ENCODE measurements at places on chromosomes 1 and 21. TPM values are rescaled to one million over a fixed set of nuclear protein-coding genes. Genes with fewer than 3 reads are reported as not detected.

DNA sequence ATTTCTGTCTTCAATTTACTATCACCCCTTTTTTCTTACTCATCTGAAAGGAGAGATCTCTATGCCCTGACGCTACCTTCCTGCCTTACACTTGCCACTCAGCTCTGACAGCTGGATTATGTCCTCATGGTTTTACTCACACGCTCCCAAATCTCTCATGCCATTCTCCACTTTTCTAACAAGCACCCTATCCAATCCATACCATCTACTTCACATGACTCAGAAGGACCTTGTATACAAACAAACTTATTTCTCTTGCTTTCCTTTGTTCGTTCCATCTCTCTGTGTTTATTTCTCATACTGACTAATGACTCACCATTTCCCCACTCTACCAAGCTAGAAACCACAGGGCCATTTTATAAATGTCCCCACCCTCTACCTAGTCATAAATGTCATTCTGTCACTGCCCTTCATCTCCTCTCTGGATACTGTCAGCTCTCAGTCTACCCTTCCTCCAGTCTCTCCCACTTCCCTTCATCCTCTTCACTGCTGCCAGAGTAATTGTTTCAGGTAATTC lies 87.3 kb downstream of the USP24 start:
- DNase-seq = peak; percentile 78

DNA sequence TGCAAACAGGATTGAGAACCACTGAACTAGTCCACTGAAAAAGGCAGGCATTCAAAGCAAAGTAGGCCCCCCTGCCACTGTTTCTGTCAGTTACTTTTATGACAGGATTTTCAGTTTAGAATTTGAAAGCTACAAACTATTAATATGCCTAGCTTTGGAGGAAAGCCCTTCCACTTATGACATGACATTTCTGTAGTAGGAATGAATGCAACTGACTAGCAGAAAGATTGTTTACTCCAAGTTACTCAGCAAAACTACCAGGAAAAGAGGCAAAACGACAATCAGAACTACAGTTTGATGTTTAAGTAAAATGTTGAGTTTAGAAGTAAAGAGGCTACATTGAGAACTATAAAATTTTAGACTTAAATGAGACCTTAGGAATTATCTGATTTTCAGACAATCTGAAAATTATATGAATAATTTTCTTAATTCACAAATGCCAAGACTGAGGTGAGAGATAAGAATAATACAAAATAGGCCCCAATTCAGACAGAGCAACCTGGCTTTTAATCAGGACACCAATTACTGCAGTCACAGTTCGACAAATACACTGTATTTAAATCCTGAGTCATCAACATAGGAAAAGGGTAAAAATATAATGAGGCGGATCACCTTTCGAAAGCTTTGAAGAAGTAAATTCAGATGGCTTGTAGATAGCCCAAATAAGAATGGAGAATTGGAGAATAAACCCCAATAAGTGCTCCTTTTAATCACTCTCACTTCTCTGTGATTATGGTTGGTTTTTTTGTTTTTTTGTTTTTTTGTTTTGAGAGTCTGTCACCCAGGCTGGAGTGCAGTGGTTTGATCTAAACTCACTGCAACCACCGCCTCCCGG lies 2.2 kb downstream of the PRKAB2 start:
- no peak for DNase-seq

- DNase-seq = no peak
Measured at GRCh38 chr21:45210461-45210983, 77.2 kb downstream of the POFUT2 start.

GRCh38 chr1:175206687-175207086 lies 14.1 kb upstream of the KIAA0040 start:
- no peak for DNase-seq

GRCh38 chr1:207007352-207008033 lies 25.1 kb downstream of the C1orf116 start:
- peak; percentile 99 for DNase-seq

The LRRC71 gene
- not detected for total RNA-seq

The C1orf87 gene
- not detected for total RNA-seq

- no peak for DNase-seq
Measured at GRCh38 chr1:92768915-92769314, 16.0 kb downstream of the EVI5 start.

DNA sequence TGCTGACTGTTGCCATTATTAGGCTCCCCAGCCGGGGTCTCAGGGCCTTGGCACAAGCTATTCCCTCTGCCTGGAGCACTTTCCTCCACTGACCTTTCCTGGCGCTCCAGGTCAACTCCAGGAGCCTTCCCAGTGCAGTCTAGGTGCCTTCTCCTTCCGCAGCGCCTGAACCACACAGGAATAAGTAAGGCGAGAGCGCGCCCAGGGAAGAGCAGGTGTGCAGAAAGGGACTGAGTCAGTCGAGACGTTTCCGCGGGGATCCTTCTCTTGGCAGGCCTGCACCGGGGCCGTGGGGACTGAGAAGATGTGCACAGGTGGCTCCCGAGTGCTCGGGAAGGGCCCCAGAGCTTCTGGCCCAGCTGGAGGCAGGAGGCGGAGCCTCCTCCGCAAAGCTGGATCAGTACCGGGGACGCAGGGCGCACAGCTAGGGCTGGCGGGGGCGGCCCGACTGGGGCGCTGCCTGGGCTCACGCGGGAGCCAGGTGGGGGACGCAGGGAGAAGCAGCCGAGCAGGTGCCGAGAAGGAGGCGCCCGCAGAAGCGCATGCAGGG lies 765 bp upstream of the BMP8A start:
- no peak for DNase-seq

GRCh38 chr1:59004755-59005154 lies 220.9 kb upstream of the JUN start:
- no peak for DNase-seq

- no peak for DNase-seq
Measured at GRCh38 chr1:167821356-167821685, 92.6 kb downstream of the ADCY10 start.

DNA sequence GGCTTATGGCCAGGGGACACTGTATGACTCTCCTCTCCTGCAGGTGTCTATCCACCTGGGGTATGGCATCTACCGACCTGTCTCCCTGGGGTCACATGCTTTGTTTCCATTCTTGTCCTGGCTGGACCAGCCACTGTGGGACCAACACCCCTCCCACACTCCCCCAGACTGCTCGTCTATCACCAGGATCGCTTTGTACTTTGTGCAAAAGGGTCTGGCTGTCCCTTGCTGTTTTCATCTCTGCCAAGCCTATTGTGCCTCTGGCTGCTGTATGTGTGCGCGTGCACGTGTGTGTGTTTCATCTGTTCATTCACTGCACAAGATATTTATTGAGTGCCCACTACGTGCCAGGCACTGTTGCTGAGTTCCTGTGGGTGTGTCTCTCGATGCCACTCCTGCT lies 25.5 kb downstream of the ETNK2 start:
- no peak for DNase-seq

The C1orf116 gene
- 1.4 TPM for total RNA-seq

- DNase-seq = no peak
Measured at GRCh38 chr1:197284325-197284724, 16.3 kb downstream of the CRB1 start.

GRCh38 chr21:45280178-45280821 lies 7.4 kb downstream of the POFUT2 start:
- DNase-seq = no peak

DNA sequence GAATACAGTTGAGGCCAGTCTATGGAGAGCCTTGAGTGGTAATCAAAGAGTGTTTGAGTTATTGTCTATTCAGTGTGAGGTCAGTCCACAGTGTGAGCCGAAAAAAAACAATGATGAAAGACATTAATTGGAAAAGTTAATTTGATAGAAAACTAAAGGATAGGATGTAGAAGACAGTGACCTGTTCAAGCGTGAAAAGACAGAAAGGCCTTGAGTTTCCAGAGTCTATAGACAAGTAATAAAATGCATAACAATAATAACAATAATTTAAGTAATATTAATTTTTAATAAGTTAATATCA lies 90.4 kb downstream of the SLC30A10 start:
- DNase-seq = no peak

The PRKAA2 gene
- 4.0 TPM for total RNA-seq

GRCh38 chr1:106700211-106700610 lies 356.3 kb upstream of the PRMT6 start:
- DNase-seq = no peak

GRCh38 chr1:151511636-151512215 lies 539 bp downstream of the CGN start:
- peak; percentile 53 for DNase-seq

- no peak for DNase-seq
Measured at GRCh38 chr1:19645411-19646251, 1.5 kb downstream of the NBL1 start.

GRCh38 chr1:85850238-85850637 lies 142.0 kb upstream of the ZNHIT6 start:
- peak; percentile 82 for DNase-seq

DNA sequence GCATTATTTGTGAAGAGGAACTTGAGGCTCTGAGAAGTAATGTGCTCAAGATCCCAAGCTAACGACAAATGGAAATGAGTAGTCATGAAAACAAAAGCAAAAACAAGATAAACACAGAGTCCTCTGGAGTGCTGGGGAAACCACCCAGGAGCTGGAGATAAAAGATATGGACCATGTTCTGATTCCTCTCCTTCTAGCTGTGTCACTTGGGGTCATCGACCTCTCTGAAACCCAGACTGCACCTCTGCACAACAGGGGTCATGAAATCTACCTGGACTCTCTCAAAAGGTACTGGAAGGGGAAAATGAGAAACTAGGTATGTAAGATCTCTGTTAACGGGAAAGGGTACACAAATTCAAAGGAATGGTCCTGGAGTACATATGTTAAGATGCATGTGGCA lies 6.5 kb downstream of the PGLYRP4 start:
- DNase-seq = no peak

GRCh38 chr1:170665629-170666028 lies 1.7 kb downstream of the PRRX1 start:
- no peak for DNase-seq

DNA sequence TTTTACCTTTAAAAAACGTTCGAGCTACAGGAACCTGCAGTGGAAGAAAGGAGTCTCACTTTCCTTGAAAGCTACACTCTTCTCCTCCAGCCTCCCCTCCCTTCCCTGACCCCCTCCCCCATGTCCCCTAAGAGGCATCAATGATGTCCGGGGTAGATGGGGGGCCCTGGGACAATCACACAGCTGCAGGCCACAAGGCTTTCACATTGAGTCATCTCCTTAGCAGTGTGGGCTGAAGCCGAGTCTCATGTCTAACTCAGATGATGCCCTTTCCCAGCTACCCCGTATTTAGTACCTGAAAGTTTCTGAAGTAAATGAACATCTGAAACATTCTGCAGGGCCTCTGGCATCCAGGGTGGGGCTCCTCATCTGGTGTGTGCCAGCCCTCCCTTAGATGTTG lies 6.3 kb upstream of the GPR25 start:
- no peak for DNase-seq

The AIRE gene
- not detected for total RNA-seq

The CR1 gene
- total RNA-seq = not detected

The CR1L gene
- total RNA-seq = not detected

DNA sequence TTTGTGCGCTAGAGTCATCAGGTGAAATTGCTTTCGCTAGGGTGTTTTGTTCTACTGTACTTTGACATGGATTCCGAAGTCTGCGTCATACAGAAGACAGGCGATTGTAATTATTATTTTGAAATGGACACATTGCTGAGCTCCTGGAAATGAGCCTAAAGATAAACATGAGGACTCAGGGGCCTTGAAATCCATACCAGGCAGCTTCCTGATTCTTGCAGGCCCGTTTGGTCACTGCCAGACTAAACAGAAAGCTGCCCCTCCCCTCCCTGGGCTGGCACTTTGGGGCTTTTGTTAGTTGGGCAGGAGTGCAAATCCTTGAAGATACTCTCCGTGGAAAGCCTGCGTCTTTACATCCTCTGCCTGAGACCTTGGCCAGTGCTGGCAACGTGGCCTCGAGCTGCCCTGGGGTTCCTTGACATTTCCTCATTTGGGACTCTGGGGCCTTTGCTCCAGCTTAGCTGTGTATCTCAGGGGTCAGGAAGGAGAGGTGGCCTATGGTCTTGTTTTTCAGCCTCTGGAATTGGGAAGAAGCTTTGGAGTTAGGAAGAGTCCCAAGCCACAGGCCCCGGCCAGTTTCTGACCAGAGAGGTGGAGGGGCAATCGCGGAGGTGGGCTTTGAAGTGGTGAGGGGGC lies 26.9 kb upstream of the KCNE2 start:
- no peak for DNase-seq

DNA sequence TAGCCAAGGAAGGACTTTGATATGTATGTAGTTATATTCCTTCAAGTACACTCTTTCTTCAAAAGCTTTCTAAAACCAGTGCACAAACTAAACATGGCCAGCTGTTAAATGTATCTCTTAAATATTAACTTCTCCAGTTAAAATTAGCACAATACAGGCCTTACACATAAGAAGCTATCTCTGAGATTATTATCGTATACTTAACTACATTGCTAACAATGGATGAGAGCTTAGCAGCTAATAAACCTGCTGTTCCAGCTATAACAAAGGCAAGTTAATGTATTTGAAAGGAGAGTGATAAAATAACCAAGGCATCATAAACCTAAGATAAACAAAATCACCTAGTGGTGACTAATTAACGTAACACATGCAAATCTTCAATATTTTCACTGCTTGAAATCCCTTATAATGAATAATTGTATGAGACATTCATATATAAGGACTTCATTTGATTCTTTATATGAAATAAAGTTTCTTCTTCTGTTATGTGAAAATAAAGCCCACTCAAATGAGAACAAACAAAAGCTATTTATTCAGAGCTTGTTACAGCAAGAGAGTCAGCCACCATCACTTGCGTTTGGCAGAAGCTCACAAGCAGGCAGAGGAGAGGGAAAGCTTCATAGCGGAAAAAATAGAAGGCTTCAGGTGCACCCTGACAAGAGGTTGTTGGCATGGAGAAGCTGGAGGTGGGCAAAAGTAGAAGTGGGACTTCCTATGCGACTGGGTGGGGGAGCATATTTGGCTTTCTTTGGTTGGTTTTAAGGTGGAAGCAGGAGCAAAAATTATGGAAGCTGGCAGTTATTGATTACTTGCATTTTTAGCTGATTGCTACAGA lies 274.1 kb upstream of the CHRM3 start:
- no peak for DNase-seq

The RGS8 gene
- 0.29 TPM for total RNA-seq

GRCh38 chr1:15224974-15225373 lies 22.0 kb upstream of the FHAD1 start:
- DNase-seq = no peak

The PADI4 gene
- total RNA-seq = 0.50 TPM

DNA sequence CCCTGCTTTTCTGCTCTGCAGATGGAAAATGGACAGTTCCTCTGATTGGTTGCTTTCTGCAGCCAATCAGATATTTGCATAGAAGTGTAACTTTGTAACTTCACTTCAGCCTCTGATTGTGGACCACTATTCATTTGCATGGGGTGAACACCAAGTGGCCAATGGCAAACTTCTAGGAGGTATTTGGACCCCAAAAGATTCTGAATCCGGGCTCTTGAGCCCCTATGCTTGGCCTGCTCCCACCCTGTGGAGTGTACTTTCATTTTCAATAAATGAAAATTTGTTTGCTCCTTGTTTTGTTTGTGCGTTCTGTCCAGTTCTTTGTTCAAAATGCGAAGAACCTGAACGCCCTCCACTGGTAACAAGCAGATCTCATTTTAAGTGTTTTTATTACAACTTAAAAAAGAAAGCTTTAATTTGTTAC lies 6.4 kb upstream of the GSTM4 start:
- DNase-seq = no peak

The PCSK9 gene
- not detected for total RNA-seq

Measured in A172 (cell line).